GM23248 (cell line): ENCODE measurements at places on chromosomes 6 and 20. TPM values are rescaled to one million over a fixed set of nuclear protein-coding genes. Genes with fewer than 3 reads are reported as not detected.

GRCh38 chr20:54086507-54087039, 16.2 kb upstream of the BCAS1 start:
- peaks cover 51% of the 10 kb centered on the region for H3K4me1 ChIP-seq
- peak overlapping the region; percentile 49 for H3K4me3 ChIP-seq
- DNase-seq, result peak; percentile 93
- H3K27me3 ChIP-seq, result no peaks in the 10 kb centered on the region
- H3K27ac ChIP-seq, result peak overlapping the region; percentile 95
- H3K36me3 ChIP-seq, result no peaks in the 10 kb centered on the region

GRCh38 chr20:10576411-10577090, 97.2 kb downstream of the JAG1 start:
- no peaks in the 10 kb centered on the region for H3K36me3 ChIP-seq
- H3K4me3 ChIP-seq, result no peak overlapping the region
- H3K27me3 ChIP-seq, result no peaks in the 10 kb centered on the region
- H3K27ac ChIP-seq, result no peak overlapping the region

DNA sequence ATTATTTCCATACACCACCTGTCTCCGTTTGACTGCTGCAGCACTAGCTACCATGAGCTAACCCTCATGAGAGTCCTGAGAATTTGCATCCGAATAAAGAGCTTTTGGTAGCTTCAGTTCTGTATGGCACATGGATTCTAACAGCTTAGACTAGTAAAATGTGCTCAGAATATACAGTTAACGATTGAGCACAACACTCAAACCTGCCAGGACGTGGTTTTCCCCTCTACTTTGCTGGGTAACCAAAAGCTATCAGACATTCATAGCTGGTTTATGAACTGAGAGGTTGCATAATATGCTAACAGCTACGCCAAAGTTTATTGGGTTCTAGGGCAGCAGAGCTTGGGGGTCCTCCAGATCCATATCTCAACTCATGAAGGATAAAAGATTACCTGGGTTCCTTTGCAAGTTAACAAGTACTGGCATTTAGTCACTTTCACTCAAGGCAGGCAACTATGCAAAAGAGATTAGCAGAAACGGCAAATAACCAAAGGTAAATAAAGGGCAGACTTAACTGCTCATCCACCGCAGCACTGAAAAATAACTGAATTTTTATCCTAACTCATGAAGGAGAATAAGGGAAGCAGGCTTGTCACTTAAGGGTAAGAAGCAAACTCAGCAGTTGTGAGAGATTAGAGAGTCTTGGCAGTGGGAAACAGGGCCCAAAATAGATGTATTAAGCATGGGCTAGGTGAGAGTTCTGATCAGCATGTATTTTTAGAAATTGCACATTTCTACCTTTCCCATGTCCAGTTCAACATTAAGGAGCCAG, 29.4 kb downstream of the NUDT3 start:
- no peak overlapping the region for H3K27ac ChIP-seq
- peaks cover 30% of the 10 kb centered on the region for H3K4me1 ChIP-seq
- no peak overlapping the region for H3K4me3 ChIP-seq
- no peak for DNase-seq
- H3K27me3 ChIP-seq, result no peaks in the 10 kb centered on the region

DNA sequence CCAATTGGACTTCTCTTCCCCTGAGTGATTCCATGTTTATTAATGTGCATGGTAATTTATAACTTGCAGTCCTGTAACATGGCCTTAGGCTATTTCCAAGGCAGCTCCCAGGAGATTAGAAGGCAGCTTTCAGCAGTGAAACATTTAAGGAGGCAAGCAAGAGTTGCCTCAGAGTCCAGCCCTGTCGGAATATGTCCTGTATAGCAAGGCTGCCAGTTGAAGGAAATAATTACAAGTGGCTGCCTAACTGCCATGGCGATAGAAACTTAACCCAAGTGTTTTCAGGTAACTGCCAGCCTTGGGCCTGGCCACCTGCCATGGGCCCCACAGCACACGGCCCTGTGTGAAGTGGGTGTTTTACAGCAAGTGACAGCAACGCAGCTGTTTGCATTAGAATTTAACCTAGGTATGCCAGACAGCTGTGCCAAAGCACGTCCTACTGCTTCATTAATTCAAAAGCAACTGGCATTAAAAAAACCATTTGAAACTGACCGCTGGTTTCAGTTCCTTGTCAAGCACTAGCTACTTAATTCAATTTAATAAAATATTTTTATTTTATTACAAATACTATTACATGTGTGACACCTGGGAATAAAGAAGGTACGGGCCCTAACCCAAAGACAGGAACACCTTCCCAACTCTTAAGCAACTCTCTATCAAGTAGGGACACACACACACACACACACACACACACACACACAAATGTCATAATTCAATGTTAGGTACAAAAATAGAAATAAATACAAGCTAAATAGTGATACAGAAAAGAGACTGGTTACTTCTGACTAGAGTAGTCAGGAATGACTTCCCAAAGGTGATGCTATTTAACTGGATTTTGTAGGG, 151.8 kb upstream of the HEY2 start:
- H3K27me3 ChIP-seq, result no peaks in the 10 kb centered on the region
- H3K4me1 ChIP-seq, result no peaks in the 10 kb centered on the region
- no peak overlapping the region for H3K4me3 ChIP-seq
- H3K27ac ChIP-seq, result no peak overlapping the region

DNA sequence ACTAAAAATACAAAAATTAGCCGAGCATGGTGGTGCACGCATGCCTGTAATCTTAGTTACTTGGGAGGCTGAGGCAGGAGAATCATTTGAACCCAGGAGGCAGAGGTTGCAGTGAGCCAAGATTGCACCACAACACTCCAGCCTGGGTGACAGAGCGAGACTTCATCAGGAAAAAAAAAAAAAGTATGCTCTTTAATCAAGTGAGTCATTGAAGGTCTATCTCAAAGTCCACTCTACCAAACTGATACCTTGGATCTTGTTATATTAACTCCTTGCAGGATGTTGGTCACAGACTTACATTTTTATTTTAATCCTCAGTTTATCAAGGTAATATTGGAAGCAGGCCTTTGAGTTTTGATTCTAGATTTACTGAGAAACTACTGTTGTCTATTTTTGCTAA, 348.7 kb downstream of the COL12A1 start:
- no peak overlapping the region for H3K4me3 ChIP-seq
- no peaks in the 10 kb centered on the region for H3K27me3 ChIP-seq
- no peak overlapping the region for H3K27ac ChIP-seq
- H3K36me3 ChIP-seq, result no peaks in the 10 kb centered on the region
- H3K4me1 ChIP-seq, result peaks cover 12% of the 10 kb centered on the region; the same call in 1 of the 2 replicates

DNA sequence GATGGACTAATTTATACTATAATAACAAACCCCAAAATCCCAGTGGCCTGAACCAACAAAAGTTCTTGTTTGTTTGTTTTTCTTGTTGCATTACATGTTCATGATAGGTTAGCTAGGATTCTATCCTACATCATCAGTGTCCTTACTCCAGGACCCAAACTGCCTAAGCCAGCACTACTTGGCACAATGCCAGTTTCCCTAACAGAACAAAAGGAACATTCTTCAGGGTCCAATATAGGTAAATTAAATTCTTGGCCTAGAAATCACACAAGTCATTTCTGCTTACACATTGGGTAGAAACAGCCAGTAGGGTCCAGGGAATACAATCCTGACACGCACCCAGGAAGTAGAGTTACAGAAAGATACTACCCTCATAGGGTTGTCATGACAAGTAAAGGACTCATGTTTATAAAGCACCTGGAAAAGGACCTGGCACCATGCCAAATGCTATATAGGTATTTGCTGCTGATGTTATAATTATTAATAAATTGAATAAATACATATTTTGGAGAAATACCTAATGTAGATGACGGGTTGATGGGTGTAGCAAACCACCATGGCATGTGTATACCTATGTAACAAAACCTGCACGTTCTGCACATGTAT, 38.8 kb downstream of the RCAN2 start:
- H3K27me3 ChIP-seq, result no peaks in the 10 kb centered on the region
- H3K4me3 ChIP-seq, result no peak overlapping the region
- peaks cover 27% of the 10 kb centered on the region for H3K4me1 ChIP-seq
- no peaks in the 10 kb centered on the region for H3K36me3 ChIP-seq
- DNase-seq, result no peak

DNA sequence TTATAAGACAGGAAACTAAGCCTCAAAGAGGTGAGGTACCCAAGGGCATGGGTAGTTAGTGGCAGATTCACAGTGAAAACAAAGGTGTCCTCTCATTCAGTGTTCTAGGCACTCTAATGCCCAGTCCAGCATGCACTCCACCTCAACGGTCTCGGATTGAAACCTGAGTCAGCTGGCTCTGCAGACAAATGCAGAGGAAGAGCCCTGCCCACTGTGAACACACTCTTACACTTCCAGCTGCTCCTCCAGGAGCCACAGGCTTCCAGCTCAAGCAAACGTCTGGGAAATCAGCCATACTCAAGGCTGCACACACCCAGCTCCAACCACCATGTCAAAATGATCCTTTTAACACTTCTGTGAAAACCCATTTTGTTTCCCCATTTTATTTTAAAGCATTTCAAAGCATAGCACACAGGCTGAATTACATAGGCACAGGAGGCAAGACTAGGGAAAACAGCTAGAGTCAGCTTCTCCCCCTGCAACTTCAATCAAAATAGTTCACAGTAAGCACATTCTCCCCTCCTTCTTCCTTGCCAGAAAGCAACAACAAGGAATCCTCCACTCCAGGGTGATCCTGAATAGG, 3.0 kb upstream of the IL17A start:
- no peaks in the 10 kb centered on the region for H3K4me1 ChIP-seq
- no peaks in the 10 kb centered on the region for H3K36me3 ChIP-seq
- H3K27me3 ChIP-seq, result peaks cover 14% of the 10 kb centered on the region; the same call in 1 of the 2 replicates

The ANGPT4 gene
- not detected in 2 replicates for polyA plus RNA-seq

The NR2E1 gene
- polyA plus RNA-seq, result not detected in 2 replicates

The MICAL1 gene
- 25.3 and 26.1 TPM in 2 replicates for polyA plus RNA-seq
